ENCODE measurements at places on chromosomes 12 and 14.

- no peak for DNase-seq
These were observed 2.1 kb upstream of the PDZRN4 start for GRCh38 chr12:41186026-41186425.

DNA sequence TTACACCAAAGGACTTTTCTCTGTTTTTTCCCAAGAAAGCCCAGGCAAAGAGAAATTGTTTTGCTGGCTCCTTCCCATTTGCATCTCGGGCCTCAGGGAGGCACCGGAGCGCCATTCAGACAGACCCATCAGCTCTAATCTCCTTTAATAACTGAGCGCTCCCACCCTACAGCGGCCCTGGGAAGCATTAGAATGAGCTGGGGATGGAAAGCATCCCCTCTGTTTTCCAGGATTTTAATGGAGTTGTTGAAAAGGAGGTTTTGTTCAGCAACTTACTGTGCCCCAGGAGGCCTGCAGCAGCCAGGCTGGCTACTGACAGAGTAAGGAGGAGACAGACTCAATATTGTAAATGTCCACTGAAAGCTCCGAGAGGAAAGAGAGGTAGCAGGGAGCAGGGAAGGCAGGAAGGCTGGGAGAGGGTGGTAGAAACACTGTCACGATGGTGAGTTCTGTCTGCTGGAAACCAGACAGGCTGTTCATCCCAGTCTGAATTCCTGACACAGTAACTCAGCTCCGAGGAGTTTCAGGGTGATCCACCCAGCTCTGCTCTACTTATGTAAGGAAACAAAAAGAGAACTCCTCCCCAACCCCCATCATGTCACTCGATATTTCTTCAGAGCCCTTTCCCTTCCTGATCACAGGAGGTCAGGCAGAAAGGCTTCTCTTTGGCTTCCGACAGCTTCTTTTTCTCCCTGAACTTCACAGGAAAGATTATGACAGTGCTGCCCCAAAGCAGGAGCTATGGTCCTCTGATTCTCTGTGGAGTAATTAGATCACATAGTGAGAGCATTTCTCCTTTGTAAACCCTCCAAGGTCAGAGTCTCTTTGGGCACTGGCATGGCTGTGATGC is 62.5 kb upstream of the TMEM132D start:
- DNase-seq = no peak

DNA sequence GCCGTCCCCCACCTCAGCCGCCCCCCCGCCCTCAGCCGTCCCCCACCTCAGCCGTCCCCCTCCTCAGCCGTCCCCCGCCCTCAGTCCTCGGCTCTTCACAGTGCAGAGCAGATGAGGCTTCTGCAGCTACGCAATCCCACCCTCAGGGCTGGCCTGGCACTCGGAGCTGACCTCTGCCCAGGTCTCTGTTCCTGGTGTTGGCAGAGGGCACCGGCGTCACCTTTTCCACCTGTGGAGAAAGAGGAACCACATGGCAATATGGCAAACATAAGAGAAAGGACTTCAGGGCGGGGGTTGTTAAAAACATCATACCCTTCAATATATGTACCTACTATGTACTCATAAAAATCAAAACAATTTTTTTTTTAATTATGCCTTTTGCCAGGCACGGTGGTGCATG is 45.8 kb downstream of the MLXIP start:
- no peak for DNase-seq

DNA sequence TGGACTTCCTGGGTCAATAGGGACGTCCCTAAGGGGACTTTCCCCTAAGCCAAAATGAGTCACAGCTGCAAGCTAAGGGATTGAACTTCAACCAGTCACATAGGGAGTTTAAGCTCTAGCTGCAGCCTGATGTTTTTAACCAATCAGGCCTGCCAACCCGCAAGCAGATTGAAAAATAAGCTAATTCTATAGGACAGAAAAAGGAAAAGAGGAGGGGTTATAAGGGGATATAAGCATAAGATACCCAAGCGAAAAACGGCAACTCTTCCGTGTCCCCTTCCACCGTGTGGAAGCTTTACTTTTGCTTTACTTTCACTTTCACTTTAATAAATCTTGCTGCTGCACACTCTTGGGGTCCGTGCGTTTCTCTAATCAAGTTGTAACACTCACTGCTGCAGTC is 24.4 kb downstream of the ATP23 start:
- no peak for DNase-seq

GRCh38 chr14:32908196-32909084 is 30.2 kb upstream of the NPAS3 start:
- no peak for DNase-seq

- no peak for DNase-seq
These were observed at the start of gene C14orf180 for GRCh38 chr14:104579507-104579906. Gene C14orf180, plus strand, starts transcription at chr14:104579764. Its CDS starts 6,667 bp downstream, at chr14:104586431.

- peak; percentile 37 for DNase-seq
These were observed 223.9 kb downstream of the PTPRO start for GRCh38 chr12:15546102-15546701.

DNA sequence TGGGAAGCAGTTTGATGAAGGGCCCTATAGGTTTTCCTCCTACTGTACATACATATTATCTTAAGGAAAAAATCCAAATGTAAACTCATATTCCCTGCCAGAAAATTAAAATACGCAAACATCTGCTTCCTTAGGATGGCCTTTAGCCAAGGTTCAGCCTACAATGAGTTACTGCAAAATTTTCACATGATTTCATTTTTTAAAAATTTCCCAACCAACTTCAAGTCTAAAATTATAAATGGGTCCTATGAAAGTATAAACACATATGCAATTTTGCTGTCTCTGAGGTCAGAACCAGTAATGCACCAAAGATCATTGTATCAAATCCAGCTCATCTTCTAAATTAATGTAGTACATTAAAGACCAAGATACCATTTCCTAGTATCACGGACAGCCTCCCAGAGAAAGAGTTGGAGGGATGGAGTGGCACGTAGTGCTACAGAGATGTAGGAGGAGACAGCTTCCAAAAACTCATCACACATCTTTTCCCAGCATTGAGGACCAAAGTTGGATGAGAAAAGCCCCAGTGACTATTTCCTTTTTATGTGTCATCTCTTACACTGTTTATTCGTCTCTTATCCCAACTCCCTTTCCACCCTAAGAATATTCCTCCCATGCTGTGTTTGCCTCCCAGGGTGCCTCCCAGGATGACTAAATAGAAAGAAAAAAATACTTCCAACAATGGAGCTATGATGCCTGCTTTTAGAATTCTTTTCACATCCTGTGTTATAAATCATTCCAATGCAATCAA is 92.3 kb upstream of the SLCO1C1 start:
- no peak for DNase-seq

GRCh38 chr14:89779707-89780106 is 174.8 kb downstream of the EFCAB11 start:
- DNase-seq = no peak

GRCh38 chr14:92459030-92459949 is 54.3 kb upstream of the RIN3 start:
- no peak for DNase-seq

- DNase-seq = no peak
These were observed 133.3 kb downstream of the MON2 start for GRCh38 chr12:62599854-62600437.

GRCh38 chr12:18476861-18477260 is 215.5 kb downstream of the PIK3C2G start:
- no peak for DNase-seq

DNA sequence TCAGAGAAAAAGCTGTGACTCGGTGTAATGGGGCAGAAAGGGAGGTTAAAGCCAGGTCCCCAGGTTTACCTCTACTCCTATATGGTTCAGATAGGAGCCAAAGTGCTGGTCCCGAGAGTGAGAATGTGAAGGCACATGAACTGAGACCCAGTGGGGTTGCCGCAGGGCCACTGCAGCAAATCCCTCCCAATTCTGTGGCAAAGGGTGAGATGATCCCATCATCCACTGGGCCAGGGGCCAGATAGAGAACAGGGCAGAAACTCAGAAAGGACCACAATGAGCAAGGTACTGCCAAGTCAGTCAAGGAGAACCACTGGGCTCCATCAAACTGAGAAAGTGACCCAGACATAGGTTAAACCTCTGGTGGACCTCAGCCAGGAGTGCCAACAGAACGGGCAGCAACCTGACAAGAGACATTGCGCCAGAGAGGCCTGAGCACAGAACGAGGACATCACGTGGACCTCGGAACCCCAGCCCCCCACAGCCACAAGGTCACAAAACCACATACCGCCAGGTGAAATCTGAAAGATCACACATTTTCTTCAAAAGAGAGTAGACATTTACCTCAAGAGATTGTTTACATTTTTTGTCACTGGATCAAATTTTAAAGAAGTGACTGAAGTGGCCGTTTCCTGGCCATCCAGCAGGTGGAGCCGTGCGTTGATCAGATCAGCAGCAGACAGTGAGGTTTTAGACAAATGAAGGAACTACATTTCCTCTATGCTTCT is 20.5 kb upstream of the ITPR2 start:
- DNase-seq = peak; percentile 77

GRCh38 chr14:59344016-59344415 is 121.2 kb downstream of the GPR135 start:
- DNase-seq = no peak

- DNase-seq = no peak
These were observed 9.5 kb downstream of the CNTN1 start for GRCh38 chr12:40701756-40702155.

DNA sequence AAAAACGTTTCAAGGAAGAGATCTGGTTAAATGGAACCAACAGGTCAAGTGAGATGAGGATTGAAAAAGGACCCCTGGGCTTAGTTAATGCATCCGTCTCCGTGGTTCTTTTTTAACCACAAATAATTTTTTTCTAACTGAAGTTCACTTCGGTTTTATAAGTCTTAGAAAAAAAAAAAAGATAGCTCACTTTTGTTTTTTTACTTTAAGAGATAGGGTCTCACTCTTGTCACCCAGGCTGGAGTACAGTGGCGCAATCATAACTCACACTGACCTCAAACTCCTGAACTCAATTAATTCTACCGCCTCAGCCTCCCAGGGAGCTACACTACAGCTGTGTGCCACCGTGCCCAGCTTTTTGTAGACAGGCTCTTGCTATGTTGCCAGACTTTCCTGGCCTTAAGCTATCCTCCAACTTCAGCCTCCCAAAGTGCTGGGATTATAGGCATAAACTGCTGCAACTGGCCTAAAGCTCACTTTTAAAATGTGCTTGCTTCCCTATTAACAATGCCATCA is 11.8 kb downstream of the HNRNPC start:
- DNase-seq = no peak

GRCh38 chr12:52636189-52636588 is 15.8 kb downstream of the KRT2 start:
- no peak for DNase-seq

GRCh38 chr12:38919191-38919590 is 13.8 kb upstream of the CPNE8 start:
- DNase-seq = no peak

DNA sequence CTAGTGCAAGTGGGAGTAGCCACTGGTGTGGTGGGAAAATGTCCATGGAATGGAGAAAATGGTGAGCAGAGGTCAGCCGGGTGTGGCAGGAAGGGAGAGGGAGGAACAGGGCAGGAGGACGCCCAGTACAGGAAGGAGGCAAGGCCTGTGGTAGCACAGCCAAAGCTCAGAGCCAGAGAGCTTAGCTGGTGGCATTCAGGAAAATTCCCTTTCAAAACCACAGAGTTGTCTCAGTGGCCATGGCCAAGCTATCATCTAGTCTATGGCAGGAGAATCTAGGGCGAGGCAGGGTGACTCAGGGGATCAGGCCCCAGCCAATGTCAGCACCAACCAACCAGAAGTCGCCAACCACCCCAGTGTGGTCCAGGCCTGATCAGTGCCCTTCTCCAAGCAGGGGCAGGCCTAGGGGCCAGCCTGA is 67.7 kb upstream of the DDX11 start:
- DNase-seq = no peak

GRCh38 chr12:1798641-1799020 is 21.7 kb upstream of the LRTM2 start:
- DNase-seq = no peak

DNA sequence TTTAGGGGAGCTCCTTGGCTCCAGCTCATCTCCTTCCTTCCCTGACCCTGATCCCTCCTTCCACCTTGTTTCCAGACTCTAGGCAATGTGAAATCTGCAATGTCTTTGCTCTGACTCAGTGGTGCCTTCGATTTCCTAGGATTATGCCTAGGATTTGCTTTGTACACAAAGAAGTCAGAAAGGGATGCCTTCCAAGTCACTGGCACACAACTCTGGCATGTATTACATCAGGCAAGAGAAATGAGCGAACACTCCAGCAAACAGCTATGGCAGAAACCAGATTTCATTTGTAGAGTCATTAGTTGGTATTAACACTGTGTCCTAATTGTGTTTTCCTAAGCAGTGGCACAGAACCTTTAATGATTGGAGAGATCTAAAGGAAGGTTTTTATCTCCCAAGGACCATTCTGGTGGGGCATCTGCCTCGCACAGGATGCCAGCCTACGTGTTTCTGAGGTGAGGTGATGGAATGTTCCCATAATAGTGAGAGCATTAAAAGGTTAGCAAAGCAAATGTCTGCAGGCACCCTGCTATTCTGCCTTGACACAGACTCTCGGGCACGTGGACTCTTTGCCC is 84.9 kb downstream of the WSCD2 start:
- DNase-seq = no peak

GRCh38 chr14:104889375-104889757 is 24.3 kb downstream of the CEP170B start:
- DNase-seq = no peak

GRCh38 chr12:44148936-44149335 is 313.1 kb downstream of the TMEM117 start:
- no peak for DNase-seq

DNA sequence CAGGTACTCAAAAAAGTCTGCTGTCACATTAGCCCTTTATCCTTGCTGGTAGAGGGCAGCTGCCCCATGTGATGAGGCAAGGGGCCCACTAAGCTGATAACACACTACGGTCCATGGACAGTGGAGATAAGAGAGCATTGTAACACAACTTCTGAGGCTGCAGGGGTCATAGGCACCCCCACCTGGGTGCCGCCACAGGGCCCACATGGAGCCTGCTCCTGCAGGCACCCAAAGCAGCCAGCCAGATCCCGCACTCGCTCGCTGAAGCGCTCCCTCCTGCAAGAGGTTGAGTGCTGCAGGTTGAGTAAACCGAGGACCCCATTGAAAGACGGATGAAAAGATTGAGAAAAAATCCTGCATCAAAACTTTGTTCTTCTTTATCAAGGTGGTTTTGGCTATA is 566.3 kb upstream of the NOVA1 start:
- DNase-seq = no peak

- no peak for DNase-seq
These were observed 54.1 kb downstream of the DUSP16 start for GRCh38 chr12:12508612-12509011.

GRCh38 chr14:100386121-100386520 is 63.0 kb downstream of the SLC25A47 start:
- DNase-seq = no peak

- no peak for DNase-seq
These were observed 13.9 kb downstream of the PDZRN4 start for GRCh38 chr12:41202051-41202450.

Measured in MM.1S (cell line).